ENCODE measurements at places on chromosomes 7 and 10. TPM values are rescaled to one million over a fixed set of nuclear protein-coding genes. Genes with fewer than 3 reads are reported as not detected.

Gene PNLIPRP2
- 0.74 TPM for total RNA-seq

Gene IQUB
- total RNA-seq, result 0.84 TPM

Gene ASB15
- not detected for total RNA-seq

Gene SRGN
- not detected for total RNA-seq

Gene PLEKHA8
- total RNA-seq, result 62.7 TPM

Gene MYO1G
- not detected for total RNA-seq

Gene PRRT4
- not detected for total RNA-seq

Gene FGFBP3
- 27.6 TPM for total RNA-seq

Gene SCD
- total RNA-seq, result 448 TPM

Gene LRRN3
- total RNA-seq, result 2.4 TPM

DNA sequence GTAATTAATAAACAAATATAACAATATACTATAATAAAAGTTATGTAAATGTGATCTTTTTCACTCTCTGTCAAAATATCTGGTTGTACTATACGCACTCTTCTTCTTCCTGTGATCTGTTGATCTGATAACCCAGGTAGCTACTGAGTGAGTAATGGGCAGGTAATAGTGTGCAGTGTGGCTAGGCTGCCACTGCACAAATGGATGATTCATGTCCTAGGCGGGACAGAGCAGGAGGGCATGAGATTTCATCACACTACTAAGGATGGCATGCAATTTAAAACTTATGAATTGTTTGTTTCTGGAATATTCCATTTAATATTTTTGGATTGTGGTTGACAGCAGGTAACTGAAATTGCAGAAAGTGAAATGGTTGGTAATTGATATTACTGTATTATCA is 44.5 kb downstream of the TAS2R16 start:
- H3K36me3 ChIP-seq, result no peaks in the 10 kb centered on the region
- H3K27ac ChIP-seq, result no peak overlapping the region

DNA sequence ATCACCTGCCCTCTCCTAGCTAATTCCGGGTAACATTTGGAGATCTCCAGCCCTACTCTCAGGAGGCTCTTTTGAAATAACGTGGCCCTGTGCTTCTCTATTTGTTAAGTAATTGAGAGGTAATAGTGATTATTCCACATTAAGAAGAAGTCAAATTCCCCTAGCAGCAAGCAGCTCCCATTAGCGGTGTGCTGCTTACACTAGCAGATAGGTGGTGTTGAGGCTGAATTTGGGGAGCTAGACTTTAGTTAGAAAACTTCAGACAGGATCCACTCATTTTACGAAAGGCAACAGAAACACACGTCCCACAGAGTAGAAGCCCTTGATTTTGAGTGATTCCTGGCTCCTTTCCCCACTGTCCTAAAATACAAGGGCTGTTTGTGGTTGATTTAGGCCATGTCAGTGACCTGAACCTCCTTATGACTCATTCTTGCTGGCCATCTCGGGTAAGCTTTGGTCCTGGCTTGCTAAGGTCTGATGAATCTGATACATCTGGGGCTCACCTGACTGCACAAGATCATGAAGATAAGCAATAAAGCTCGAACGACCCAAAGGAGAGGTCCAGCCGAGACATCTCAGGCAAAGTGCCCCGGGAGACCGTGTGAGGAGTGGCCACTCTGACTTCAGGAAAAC is 77.2 kb downstream of the FAM204A start:
- H3K27ac ChIP-seq, result no peak overlapping the region
- H3K4me3 ChIP-seq, result no peak overlapping the region
- no peak for DNase-seq
- no peaks in the 10 kb centered on the region for H3K36me3 ChIP-seq
- peaks cover 46% of the 10 kb centered on the region for H3K4me1 ChIP-seq

- H3K36me3 ChIP-seq, result no peaks in the 10 kb centered on the region
- H3K27ac ChIP-seq, result no peak overlapping the region
- H3K27me3 ChIP-seq, result no peaks in the 10 kb centered on the region
- no peak overlapping the region for H3K4me3 ChIP-seq
- no peak for DNase-seq
Observed at GRCh38 chr7:113892818-113893217, 26.0 kb downstream of the PPP1R3A start.

DNA sequence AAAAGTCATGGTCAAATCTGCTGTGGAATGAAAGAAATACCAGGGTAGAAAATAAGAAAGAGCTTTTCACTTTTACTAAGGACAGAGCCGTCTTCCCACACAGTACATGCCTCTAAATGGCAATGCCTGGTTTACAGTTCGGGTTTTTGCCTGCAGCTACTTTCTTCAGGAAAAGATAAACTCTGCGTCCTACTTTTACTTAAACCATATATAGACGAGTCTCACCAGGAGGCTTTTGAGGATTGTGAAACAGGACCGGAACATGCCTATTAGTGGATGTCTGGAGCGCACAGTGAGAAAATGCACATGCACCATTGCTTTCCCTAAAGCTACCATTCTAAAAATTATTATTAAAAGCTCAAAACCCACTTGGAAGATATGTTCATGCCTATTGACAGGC is 70.5 kb downstream of the KLF6 start:
- no peak for DNase-seq
- no peaks in the 10 kb centered on the region for H3K36me3 ChIP-seq
- no peaks in the 10 kb centered on the region for H3K4me1 ChIP-seq
- no peak overlapping the region for H3K27ac ChIP-seq
- no peaks in the 10 kb centered on the region for H3K27me3 ChIP-seq

- H3K36me3 ChIP-seq, result no peaks in the 10 kb centered on the region
- no peaks in the 10 kb centered on the region for H3K4me1 ChIP-seq
- DNase-seq, result peak; percentile 40
- no peak overlapping the region for H3K4me3 ChIP-seq
Observed at GRCh38 chr10:125629758-125630376, 53.1 kb downstream of the TEX36 start.

GRCh38 chr10:86180861-86181260 is 185.7 kb downstream of the GRID1 start:
- no peak for DNase-seq
- no peaks in the 10 kb centered on the region for H3K27me3 ChIP-seq
- H3K4me1 ChIP-seq, result no peaks in the 10 kb centered on the region
- H3K36me3 ChIP-seq, result no peaks in the 10 kb centered on the region

GRCh38 chr7:20327055-20327454 is 3.6 kb upstream of the ITGB8 start:
- peaks cover 7% of the 10 kb centered on the region for H3K4me1 ChIP-seq
- H3K36me3 ChIP-seq, result no peaks in the 10 kb centered on the region
- H3K27me3 ChIP-seq, result peaks cover 3% of the 10 kb centered on the region
- no peak overlapping the region for H3K4me3 ChIP-seq
- no peak for DNase-seq
- H3K27ac ChIP-seq, result no peak overlapping the region

DNA sequence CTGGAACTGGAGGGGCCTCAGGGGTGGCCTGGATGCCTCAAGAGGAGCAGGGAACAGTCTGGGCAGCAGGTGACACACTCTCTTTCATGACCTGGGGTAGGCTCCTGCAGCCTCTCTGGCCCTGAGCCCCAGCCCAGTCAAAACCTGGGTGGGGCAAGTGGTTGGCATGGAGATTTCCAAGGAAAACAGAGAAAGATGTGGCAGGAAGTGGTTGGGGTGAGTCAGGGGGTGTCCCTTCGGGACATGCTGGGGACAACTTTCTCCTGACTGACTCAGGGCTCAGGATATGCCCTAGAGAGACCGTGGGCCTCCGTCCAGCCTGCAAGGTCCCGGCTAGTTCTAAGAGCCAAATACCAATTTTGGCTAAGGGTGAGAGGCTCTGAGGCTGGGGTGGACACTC is 2.9 kb downstream of the AQP1 start:
- H3K27me3 ChIP-seq, result no peaks in the 10 kb centered on the region
- H3K4me1 ChIP-seq, result peaks cover 38% of the 10 kb centered on the region
- no peak for DNase-seq
- H3K4me3 ChIP-seq, result no peak overlapping the region
- H3K36me3 ChIP-seq, result no peaks in the 10 kb centered on the region

- no peaks in the 10 kb centered on the region for H3K36me3 ChIP-seq
- peak; percentile 44 for DNase-seq
- H3K27me3 ChIP-seq, result peaks cover 41% of the 10 kb centered on the region
- peak overlapping the region; percentile 58 for H3K4me3 ChIP-seq
Observed at GRCh38 chr10:43689618-43689954, 40.9 kb upstream of the ZNF32 start.

DNA sequence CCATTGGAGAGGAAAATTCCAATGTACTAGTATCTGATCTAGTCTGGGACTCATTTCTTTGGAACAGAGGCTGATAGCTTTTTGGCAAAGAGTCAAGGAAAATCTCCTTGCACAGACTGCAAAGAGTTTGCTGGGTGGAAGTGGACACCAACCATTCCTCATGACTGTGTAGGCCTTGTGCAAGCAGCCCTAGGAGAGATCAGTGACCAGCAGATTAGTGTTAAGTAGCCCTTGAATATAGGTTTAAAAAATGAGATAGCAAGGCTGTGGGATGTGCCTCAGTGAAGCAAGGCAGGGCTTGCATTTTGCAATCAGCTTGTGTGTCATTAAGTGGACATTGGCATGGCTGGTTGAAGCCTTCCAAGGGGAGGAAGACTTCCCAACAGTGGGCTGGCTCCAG is 341.6 kb downstream of the PLXNA4 start:
- no peaks in the 10 kb centered on the region for H3K36me3 ChIP-seq
- no peak overlapping the region for H3K27ac ChIP-seq
- H3K4me1 ChIP-seq, result peaks cover 20% of the 10 kb centered on the region
- H3K4me3 ChIP-seq, result no peak overlapping the region
- peaks cover 9% of the 10 kb centered on the region for H3K27me3 ChIP-seq
- no peak for DNase-seq

GRCh38 chr7:94190599-94191061 is 186.5 kb upstream of the BET1 start:
- no peaks in the 10 kb centered on the region for H3K4me1 ChIP-seq
- DNase-seq, result no peak
- H3K4me3 ChIP-seq, result no peak overlapping the region
- H3K27me3 ChIP-seq, result no peaks in the 10 kb centered on the region

- peaks cover 7% of the 10 kb centered on the region for H3K4me1 ChIP-seq
- H3K27me3 ChIP-seq, result no peaks in the 10 kb centered on the region
- H3K4me3 ChIP-seq, result no peak overlapping the region
- DNase-seq, result no peak
- H3K27ac ChIP-seq, result no peak overlapping the region
Observed at GRCh38 chr7:137931823-137932222, 70.1 kb downstream of the CREB3L2 start.

DNA sequence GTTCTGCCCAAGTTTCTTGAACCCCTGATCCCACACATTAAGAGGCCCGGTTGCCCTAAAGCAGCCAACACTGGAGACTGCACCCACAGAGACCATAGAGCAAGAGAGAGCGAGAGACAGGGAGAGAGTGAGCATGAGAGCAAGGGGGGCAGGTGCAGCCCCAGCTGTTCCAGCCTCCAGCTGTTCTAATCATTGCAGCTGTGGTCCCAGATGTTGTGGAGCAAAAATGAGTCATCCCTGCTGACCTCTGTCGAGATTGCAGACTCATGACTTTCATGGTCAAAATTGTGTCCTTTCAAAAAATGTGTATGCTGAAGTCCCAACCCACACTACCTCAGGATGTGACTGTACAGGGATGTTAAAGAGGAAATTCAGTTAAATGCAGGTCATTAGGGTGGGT is 143.9 kb upstream of the FRMD4A start:
- H3K27me3 ChIP-seq, result no peaks in the 10 kb centered on the region
- H3K4me3 ChIP-seq, result no peak overlapping the region
- DNase-seq, result no peak
- H3K27ac ChIP-seq, result no peak overlapping the region
- peaks cover 5% of the 10 kb centered on the region for H3K4me1 ChIP-seq

DNA sequence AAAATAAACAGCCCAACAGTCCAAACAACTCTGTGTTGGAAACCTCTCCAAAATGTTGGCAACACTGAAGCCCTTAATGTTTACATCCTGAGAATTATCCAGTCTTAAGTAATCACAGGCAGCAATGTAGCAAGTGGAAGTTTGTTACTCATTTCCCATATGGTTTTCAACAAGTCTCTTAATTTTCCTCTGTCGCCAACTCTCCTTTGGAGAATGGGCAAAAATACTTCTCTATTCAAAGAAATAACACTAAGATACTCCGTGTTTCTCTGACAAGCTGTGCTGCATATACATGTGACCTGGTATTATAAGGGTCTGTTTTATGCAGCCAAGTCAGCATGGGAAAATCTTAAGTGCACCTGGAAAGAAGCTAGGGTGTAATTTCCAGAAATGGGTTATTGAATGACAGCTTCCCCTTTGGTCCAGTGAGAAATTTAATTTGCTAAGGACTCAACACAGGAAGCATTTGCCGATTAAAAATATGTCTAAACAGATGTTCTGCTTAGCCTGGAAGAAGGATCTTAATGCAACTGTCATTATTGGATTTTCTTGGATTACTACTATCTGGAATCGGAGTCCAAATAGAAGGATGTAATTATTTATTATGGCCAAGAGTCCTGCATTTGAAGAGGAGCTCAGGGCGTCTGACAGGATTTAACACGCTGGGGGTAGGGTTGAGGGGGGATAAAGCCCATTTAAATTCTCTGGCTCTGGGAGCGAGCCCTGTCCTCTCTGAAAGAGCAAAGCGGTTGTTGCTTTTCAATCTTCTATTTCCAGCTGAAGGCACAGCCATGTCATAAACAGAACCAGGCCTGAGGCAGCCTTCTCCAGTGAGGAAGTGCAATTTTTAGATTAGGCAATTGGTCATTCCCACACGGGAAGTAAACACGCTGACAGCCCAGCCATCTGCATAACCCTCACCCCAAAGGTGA is 73.1 kb downstream of the TLL2 start:
- no peak overlapping the region for H3K27ac ChIP-seq
- H3K36me3 ChIP-seq, result no peaks in the 10 kb centered on the region
- H3K4me3 ChIP-seq, result no peak overlapping the region
- DNase-seq, result no peak

DNA sequence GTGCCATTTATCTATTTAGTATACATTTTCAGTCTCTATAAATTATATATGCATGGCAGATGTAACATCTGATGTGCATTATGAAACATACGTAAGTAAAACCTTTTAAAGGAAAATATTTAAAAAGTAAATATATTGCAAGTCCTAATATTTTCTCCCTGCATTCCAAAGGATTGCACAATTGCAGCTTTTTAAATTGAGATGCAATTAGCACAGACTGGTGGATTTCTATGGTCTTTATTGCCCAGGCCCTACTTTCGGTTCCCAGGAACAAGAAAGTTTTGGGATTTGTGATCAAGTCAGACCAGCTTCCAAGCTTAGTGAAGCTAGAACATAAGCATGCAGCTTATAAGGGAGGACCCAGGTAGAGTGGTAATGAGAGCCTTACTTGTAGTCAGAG is 337.8 kb downstream of the NRG3 start:
- DNase-seq, result no peak
- no peaks in the 10 kb centered on the region for H3K36me3 ChIP-seq
- H3K27me3 ChIP-seq, result no peaks in the 10 kb centered on the region
- H3K4me1 ChIP-seq, result peaks cover 10% of the 10 kb centered on the region
- no peak overlapping the region for H3K4me3 ChIP-seq

DNA sequence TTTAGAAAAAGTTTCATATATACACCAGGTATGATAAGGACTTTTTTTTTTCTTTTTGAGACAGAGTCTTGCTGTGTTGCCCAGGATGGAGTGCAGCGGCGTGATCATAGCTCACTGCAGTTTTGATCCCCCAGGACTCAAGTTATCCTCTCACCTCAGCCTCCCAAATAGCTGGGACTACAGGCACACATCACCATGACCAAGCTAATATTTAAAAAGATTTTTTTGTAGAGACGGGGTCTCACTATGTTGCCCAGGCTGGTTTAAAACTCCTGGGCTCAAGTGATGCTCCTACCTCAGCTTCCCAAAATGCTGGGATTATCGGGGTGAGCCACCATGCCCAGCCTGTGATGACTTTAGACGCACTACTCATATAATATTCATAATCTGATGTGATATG is 2.2 kb upstream of the PRKCQ start:
- H3K4me1 ChIP-seq, result peaks cover 31% of the 10 kb centered on the region
- H3K27ac ChIP-seq, result no peak overlapping the region
- no peaks in the 10 kb centered on the region for H3K36me3 ChIP-seq
- H3K4me3 ChIP-seq, result no peak overlapping the region
- DNase-seq, result no peak

All from neural progenitor cell (in vitro differentiated cells).